K562 (cell line): ENCODE measurements at places on chromosomes 1 and 21. TPM values are rescaled to one million over a fixed set of nuclear protein-coding genes. Genes with fewer than 3 reads are reported as not detected.

The GJC2 gene
- total RNA-seq, result 0.62 and 0.69 TPM in 2 replicates

The CRB1 gene
- 0.07 TPM in 1 of 2 replicates, not detected in the other for total RNA-seq

The MCOLN3 gene
- not detected in 2 replicates for total RNA-seq

The GRIK3 gene
- total RNA-seq, result not detected in 2 replicates

The EFNA3 gene
- total RNA-seq, result 6.2 and 7.1 TPM in 2 replicates

DNA sequence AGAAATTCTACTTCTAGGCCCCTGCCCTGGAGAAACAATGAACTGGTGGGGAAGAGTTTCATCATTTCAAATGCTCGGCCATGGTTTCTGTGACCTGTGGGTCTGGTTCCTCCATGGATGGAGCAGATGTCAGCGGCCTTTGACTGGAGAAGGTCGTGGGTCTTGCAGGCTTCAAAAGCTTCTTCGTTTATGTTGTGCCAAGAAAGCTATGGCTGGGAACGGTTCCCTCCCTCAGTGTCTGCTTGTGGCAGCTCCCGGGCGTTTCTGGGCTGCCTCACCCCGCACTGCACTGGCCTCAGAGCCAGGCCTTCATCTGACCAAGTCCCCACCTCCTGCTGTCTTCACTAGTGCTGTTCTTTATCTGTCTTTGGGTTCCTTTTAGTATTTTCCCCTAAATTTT lies 46.4 kb upstream of the POFUT2 start:
- DNase-seq, result no peak

DNA sequence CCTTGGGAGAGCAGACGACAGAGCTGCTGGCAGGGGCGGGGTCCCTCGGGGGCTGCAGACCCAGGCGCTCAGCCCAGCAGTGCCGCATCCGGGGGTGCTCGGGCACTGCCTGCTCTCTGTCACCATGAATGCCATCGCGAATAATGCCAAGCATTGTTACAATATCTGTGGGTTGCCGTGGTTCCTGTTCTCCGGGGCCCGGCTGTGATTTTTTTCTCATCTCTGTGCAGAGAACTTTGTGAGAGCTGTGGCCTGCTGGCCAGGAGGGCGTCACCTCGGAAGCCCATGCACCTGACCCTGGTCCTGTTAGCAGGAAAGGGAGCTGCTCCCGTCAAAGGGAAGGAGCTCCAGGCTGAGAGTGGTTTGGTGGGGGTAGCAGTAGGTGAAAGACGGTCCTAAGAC lies 70.4 kb downstream of the PRDM16 start:
- no peak for DNase-seq

GRCh38 chr1:111364690-111365089 lies 62.8 kb downstream of the OVGP1 start:
- no peak for DNase-seq

- no peak for DNase-seq
Measured at GRCh38 chr1:167752219-167752985, 30.6 kb downstream of the MPZL1 start.

GRCh38 chr1:89552471-89553081 lies 27.9 kb downstream of the LRRC8B start:
- DNase-seq, result no peak

DNA sequence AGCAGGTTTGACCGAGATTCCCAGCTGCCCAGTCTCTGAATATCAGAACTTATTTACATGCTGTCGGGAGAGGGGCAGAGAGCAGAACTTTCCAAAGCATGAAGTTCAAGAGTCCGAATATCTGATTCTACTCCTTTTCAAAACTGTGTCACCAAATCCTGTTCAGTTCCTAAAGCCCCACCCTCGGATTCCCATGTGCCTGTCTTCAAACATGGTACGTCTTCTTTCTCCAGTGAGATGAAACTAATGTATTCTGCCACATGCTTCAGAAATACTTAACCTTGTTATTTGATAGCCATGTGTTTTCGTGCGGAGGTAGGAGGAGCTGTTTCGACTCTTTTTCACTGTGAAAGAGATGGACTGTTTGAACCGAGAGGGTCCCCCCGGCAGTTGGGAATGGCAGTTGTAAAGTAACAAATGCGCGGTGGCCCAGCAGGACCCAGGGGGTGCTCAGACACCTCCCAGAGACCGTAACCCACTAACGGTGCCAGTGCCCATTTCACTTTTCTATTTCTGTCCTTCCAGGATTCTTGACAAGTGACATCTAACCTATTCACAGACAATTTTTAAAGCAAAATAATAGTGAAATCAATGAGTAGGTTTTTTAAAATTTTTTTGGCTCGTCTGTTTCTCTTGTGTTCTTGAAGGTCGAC lies 67.2 kb downstream of the ZBTB18 start:
- DNase-seq, result no peak

DNA sequence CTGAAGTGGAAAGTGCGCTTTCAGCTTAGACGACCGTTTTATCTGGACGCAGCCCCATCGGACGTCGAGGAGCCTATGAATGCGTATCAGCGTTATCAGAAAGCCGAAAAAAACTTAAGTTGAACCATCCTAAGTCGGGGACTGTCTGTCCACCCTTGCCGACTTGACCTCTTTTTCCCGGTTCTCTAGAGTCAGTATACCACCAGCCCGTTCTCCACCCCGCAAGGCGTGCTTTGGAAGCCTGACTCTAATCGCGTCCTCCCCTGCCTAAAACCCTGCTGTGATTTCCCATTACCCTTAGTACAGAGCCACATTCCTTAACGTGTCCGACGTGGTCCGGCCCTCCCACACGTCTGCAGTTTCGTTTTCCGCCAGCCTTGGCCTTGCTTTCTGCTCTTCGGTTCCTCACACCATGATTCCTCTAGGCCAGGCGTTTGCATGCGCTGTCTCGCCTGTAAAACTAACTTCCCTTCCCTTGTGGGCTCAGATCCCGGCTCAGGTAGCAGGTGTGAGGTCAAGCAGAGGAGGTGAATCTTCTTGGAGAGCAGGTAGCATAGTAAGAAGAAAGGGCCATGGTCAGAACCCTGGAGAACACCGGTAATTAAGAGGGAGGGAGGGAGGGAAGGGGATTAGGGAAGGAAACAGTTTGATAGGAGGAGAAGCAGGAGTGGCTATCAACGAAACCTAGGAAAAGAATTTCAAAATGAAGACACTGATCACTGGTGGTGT lies 865 bp downstream of the ADPRS start:
- peak; percentile 20 for DNase-seq

GRCh38 chr1:35269201-35269988 lies 886 bp downstream of the ZMYM4 start:
- DNase-seq, result no peak

GRCh38 chr1:95790136-95790535 lies 556.1 kb downstream of the RWDD3 start:
- DNase-seq, result no peak

DNA sequence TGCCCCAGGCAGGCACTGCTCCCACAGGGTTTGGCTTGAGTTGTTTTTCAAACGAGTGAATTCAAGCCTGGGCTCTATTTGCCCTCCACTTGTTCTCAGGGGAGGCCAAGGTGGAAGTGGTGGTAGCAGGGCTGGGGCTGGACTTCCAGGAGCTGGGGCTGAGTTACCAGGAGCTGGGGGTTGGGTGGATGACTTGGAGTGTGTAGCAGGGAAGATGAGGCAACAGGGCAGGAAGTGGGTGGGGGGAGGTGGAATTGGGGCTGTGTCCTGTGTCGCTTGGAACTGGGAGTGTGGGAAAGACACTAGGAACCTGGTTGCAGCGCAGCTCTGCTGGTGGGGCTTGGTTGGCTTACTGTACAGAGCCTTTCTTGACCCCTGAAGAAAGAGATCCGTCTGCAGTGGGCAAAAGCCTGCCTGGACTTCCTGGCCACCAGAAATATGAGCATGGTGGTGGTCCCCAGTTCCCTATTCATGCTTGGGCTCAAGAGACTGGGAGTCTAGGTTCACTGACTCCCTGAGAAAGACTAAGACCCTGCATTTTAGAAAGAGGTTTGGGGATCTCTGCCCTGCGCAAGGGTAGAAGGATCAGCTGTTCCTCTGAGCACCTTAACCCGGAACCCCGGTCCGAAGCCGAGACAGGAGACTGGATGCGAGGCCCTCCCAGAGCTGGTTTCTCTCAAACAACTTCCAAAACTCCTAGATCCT lies 3.1 kb downstream of the TFAP2E start:
- no peak for DNase-seq

- peak; percentile 52 for DNase-seq
Measured at GRCh38 chr1:6911021-6911941, 126.0 kb downstream of the CAMTA1 start.
